NCI-H1436 treated with DMSO at 0.1 percent for 48 hours (cell line): ENCODE measurements at places on chromosomes 4 and X.

- DNase-seq = no peak
Observed at GRCh38 chr4:163544407-163545038, 50.0 kb downstream of the TMA16 start.

DNA sequence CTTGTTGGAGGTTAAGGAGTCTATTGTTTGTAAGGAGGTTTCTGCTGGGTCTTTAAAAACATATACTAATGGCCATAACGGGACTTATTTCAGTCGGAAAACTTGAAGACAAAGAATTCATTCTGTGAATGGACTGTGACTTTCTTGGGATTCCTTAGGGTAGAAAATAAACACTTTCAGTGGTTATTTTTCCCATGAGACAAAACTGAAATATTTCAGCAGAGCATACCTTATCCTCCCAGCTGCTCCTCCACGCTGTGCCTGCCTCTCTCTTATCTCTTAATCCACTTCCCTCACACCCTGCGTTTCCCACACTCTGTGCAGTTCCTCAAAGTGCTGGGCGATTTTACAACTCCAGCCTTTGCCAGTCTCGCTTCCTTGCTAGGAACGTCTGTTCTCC lies 47.1 kb upstream of the SORBS2 start:
- DNase-seq = no peak

GRCh38 chr4:168509786-168510185 lies 12.9 kb downstream of the PALLD start:
- DNase-seq = no peak

GRCh38 chrX:5979338-5979737 lies 249.3 kb downstream of the NLGN4X start:
- no peak for DNase-seq

DNA sequence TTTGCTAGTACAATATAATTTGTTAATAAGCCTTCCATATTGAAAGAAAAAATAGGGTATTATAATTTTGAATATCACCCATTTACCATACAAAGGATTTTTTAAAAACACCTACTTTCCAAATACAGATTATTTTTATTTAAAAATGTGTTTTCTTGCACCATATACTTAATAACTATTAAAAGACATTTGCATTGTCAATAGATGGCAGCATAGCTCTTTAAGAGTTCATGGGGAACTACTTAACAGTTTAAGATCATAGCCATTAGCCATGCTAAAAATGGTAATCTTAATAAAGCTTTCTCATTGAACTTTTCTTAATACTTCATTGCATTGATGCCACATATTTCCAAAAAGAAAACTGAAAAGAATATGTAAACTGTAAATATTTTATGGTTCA lies 1995.9 kb downstream of the C4orf33 start:
- no peak for DNase-seq

DNA sequence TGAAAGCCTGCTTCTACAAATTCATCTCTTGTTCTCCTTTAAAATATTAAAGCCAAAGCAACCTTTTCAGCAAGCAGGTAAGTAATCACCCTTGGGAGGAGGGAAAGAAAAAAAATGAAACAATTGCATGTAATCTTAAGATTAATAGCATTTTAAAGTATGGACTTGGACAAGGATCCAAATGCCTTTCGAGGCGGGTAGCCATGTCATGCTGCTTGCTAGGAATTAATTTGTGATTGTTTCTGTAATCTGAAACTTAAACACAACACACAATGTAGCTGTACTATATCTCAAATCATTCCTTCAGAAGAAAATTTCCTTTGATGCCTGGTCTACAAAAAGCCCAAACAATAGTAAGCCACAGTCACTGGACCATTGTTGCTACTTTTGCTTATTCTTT lies 112.4 kb upstream of the CBR4 start:
- no peak for DNase-seq

GRCh38 chr4:181523973-181524372 lies 719.2 kb upstream of the TENM3 start:
- DNase-seq = no peak

DNA sequence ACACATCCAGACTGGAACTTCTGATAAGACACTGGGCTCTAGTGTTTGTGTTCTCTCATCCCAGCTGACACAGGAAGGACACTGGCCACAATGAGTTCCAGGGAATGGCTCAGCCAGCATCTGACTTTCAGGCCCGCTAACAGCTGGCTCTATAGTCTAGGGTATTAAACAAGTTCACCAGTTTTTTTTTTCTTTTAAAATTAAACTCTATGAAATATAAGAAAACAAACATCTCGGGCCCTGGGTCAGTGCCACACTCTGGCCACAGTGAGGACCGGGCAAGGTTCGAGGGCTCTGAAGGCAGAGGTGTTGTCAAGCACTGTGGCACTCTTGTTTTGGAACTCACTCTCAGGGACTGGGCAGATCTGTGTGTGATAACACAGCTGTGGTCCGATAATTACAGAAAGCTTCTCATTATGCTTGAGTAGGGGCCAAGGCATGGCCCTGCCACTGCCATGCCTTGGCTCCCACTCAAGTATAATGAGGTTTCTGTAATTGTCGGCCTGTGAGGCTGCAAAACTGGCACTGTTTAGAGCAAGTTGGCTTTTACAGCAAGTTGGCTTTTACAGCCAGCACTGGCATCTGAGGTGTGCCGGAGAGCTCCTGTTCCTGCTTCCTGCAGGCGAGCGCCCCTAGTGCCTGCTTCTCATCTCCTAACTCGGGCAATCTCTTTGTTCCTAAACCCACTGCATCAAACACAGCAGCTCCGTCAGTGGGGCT lies 62.8 kb downstream of the PPP1R2C start:
- no peak for DNase-seq
